ENCODE measurements at places on chromosomes 2 and 18.
A peak's percentile ranks its signal among the peaks of the same experiment; 100 is the strongest.

GRCh38 chr2:102932501-102932900 lies 170.7 kb downstream of the TMEM182 start:
- DNase-seq = no peak

DNA sequence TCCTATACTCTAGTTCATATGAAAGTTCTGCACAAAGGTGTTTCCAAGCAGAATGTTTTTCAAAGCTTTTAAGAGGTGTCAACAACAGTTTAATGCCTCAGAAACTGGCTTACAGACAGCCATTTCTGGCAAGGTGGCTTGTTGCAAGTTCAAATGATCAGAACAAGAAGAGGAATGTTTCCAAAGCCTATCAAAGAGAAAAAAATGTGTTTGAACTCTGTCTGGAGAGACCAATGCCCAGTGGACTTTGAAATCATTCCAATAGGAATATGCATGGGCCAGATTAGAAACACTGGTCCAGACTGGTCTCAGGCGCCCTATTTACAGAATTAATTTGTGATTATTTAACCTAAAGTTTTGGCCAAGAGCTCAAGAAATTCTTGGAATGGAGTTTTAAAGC lies 106.2 kb downstream of the CPS1 start:
- no peak for DNase-seq

- peak; percentile 86 for DNase-seq
These were observed 21.5 kb upstream of the CAB39 start for GRCh38 chr2:230691005-230691647.

DNA sequence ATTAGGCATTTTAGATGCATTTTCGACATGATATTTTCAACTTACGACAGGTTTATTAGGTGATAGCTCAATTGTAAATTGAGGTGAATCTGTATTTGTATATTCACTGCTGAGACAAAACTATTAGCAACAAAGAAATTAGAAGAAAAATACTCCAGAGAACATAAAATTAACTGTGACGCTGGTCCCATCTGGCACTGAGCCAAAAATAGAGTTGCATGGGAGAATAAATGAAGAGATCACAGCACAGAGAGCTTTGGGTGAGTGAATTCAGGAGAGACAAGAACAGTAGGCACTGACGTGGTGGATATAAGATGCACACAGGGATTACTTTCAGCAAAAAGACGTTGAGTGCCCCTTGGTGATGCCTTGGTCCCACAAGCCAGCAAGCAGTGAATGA lies 306.2 kb upstream of the RAB6C start:
- DNase-seq = no peak

- DNase-seq = no peak
These were observed 139.3 kb upstream of the CTNNA2 start for GRCh38 chr2:79373358-79374130.

GRCh38 chr18:13218368-13218991 lies at the start of gene LDLRAD4:
Gene LDLRAD4 (plus strand): TSS chr18:13218760.
- no peak for DNase-seq

DNA sequence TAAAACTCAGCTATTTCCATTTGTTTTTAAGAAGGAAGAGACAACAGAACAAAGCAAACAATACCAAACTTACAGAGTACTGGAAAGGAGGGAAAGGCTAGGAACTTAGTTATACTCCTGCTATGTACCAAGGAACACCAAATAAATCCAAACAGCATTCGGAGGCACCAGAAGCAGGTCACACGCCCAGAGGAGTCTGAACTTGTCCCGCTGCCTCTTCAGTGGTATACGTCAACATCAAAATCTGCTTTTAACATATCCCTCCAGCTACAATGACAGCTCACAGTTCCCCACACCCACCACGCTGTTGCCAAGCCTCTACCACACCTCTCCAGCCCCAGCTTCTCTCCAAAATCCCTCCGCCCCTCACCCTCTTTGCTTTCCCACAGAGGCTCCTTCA lies 17.3 kb downstream of the C2orf76 start:
- no peak for DNase-seq

GRCh38 chr18:56650944-56651770 lies at the start of gene WDR7:
Gene WDR7 (plus strand): TSS chr18:56651359. CDS start chr18:56672516, 21,157 bp downstream.
- peak; percentile 99 for DNase-seq

DNA sequence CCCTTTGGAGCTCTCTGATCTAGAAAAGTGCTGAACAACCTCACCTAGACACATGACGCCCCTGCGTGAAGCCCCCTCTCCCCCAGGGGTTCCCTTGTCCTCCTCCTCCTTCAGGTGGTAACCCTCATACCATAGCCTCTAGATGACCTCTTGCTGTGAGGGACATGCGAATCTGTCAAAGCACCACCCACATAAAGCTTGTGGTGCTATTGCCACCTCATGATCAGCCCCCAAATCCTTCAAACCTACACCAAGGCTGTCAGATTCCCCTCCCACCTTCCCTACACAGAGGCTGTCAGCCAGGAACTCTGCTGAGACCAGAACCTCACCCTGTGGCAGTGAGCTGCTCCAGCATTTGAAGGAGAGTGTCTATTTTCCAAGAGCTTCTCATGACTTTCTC lies 43.1 kb upstream of the TEX51 start:
- no peak for DNase-seq

GRCh38 chr2:160257743-160258491 lies 57.8 kb upstream of the ITGB6 start:
- DNase-seq = no peak

- no peak for DNase-seq
These were observed 52.6 kb upstream of the AFF3 start for GRCh38 chr2:100194951-100195350.

GRCh38 chr2:176628438-176628837 lies 359.2 kb downstream of the MTX2 start:
- DNase-seq = no peak

- no peak for DNase-seq
These were observed 416.1 kb downstream of the RNF144A start for GRCh38 chr2:7333189-7333765.

- no peak for DNase-seq
These were observed 62.9 kb upstream of the CDKL4 start for GRCh38 chr2:39306626-39307025.

DNA sequence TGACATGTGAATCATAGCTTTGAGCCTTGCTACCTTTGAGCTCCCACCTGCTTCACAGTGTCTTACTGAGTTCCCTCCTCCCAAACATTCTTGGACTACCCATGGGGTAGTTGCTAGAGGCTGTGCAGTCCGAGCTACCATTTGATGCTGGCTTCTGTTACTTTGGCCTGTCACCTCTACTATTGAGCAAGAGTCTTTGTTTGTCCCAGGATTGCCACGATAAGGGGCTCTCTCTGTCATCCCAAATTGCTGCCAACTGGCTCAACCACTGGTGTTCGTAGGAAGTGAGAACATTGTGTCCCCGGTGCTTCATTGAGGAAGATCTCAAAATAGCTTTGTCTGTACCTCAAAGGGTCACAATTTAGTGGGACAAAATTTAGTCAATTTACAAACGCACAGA lies 59.1 kb upstream of the PAX8 start:
- DNase-seq = no peak

DNA sequence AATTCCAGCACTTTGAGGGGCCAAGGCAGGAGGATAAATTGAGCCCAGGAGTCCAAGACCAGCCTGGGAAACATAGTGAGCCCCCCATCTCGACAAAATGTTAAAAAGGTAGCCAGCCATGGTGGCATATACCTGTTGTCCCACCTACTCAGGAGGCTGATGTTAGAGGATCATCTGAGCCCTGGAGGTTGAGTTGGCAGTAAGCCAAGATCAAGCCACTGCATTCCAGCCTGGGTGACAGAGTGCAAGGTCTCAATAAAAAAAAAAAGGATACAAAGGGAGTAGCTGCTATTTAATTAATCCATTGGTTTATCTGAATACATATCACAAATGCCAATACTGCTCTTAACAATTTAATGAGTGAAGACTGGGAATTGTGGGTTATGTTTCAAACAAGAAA lies 327.8 kb downstream of the CPS1 start:
- DNase-seq = no peak

DNA sequence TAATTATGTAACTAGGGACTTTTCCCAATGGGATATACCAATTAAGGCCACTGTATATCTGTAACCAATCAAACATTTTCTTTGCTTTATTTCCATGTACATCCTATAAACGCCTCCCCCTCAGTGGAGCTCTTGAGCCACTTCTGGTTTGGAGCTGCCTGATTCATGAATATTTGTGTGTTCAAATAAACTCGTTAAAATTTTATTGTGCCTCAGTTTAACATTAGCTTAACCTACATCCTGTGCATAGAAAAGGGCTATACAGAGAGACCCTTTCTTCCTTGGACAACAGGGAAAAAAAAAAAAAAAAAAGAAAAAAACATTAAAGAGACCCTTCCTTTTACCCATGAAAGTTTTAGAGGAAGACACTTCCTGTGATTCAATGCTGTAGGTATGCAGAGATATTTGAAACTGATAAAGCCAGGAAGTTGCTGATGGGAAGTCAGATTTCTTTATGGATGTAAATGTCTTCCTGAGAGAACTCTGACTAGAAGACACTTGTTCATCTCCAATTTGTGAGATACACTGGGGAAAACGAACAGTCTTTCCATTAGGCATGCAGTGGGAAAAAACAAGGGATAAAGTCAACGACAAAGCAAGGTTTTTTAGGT lies 614.6 kb upstream of the SOX11 start:
- peak; percentile 34 for DNase-seq

GRCh38 chr18:64614446-64614845 lies 465.6 kb upstream of the LINC00305 start:
- DNase-seq = no peak

DNA sequence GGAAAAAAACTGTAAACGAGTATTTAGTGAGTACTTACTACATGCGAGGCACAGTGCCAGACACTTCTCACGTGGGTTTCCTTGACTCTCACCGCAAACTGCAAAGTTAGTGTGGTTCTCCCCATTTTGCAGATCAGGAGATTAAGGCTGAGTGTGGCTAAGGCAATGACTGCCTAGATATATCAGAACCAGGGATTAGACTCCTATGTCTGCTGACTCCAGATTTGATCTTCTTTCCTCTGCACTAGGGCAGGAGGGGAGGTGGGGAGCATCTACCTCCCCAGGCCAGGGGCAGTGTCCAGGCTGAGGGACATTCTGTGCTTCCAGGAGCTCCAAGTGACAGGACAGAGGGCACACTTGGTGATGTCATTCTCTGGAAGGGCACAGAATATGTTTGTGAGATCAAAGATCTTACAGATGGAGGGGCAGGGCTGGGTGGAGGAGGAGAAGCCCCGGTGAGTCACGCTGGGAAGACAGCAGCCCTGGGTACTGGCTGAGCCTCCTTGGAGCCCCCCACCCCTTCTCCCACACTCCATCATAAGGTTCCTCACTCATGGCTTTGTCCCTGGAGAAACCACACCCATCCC lies 92.4 kb downstream of the RHOB start:
- peak; percentile 48 for DNase-seq
